ENCODE measurements at places on chromosomes 13 and 19.

- no peak for DNase-seq
These were observed 11.5 kb upstream of the KANK2 start for GRCh38 chr19:11208561-11209471.

DNA sequence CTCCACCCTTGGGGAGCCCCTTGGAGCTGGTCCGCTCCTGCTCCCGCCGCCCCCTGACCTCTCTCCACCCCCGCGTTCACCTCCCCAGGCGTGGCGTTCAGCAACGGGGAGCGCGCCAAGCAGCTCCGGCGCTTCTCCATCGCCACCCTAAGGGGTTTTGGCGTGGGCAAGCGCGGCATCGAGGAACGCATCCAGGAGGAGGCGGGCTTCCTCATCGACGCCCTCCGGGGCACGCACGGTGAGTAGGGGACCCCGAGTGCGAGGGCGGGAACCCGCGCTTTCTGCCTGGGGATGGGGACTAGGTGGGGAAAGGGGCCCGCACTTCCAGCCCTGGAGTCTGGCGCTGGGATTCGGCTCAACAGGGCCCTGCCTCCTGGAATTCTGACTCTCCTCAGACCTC lies 1.7 kb downstream of the CYP2A13 start:
- DNase-seq = no peak

- no peak for DNase-seq
These were observed 8.3 kb upstream of the NBEA start for GRCh38 chr13:34933786-34934185.

GRCh38 chr19:40139533-40140287 lies 49.0 kb upstream of the ZNF780A start:
- no peak for DNase-seq

- DNase-seq = no peak
These were observed 607 bp downstream of the PLEKHJ1 start for GRCh38 chr19:2235381-2236063.

- DNase-seq = no peak
These were observed 18.1 kb upstream of the CELF5 start for GRCh38 chr19:3206216-3206953.

DNA sequence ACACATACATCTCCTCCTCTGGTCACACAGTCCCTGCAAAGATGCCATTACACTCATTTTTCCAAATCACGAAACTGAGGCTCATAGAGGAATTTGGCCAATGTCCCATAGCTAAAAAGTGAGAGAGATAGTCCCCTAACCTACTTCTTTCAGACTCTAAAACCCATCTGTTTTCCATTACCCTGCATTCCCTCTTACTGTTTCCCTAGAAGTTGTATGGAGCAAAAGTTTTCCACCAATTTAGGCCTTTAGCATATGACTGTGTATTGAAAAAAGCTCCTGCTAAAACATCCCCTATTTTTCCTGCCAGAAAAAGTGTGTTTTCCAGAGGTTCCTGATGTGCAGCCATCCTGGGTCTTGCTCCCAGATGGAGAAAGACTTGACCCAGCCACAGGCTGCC lies 16.3 kb downstream of the SERP2 start:
- no peak for DNase-seq

DNA sequence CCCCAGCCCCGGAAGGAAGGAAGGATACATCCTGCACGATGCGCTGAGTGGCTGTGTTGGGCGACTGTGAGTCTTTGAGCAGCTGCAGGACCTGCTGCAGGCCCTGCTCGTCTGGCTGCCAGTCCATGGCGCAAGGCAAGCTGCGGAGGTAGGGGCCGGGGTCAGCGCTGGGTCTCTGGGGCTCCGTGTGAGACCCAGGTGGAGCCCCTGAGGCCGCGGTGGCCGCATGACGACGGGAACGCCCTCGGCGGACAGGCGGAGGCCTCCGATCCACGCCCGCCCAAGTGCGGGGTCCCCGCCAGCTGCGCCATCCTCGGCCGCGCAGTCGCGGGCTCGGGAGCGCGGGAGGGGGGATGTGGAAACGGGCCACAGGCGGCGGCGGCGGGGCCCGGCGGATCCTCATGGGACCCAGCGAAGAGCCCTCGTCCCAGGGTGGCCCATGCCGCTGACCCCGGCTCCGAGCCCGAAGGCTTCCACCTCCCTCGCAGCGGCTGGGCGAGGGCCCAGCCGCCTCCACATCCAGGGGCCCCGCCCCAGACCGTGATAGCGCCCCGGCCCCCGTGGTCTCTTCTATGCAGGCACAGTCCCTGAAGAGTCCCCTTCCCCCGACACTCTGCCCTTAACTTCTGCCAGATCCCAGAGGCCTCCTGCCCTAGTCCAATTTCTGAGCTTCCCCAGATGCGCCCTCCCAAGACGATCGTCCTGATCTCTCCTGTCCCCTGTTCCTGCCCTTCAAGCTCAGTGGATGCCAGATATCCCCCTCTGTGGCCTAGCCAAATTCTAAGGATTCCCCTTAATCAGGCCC lies 2.7 kb downstream of the TNPO2 start:
- no peak for DNase-seq

DNA sequence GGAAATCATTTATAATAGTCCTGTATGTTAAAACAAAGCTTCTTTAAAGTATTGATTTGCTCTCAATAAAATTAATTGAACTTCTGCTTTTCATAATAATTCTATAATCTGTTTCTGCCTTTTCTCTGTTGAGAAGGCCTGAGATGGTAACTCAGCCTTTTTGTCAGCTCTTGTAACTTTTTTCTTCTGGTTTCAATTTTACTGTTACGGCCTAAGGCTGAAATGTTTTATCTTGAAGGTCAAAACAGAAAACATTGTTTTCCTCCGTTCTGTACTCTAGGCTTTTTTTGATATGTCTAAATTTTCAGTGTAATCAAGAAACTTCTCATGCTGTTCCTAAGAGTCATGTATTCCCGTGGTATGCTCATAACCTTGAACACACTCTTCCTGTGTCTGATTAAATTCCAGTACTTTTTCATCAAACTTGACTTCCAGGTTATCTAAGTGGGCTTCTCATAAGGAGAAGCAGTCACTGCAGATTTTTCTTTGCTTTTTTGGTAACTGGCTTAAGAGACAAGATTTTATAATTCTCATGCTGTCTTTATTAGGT lies 7.6 kb upstream of the NAXD start:
- no peak for DNase-seq

- no peak for DNase-seq
These were observed 221.9 kb upstream of the PCDH17 start for GRCh38 chr13:57409656-57410055.

- no peak for DNase-seq
These were observed 27.9 kb downstream of the PLEKHJ1 start for GRCh38 chr19:2207991-2208860.

GRCh38 chr19:48118131-48118517 lies 7.5 kb upstream of the PLA2G4C start:
- no peak for DNase-seq

DNA sequence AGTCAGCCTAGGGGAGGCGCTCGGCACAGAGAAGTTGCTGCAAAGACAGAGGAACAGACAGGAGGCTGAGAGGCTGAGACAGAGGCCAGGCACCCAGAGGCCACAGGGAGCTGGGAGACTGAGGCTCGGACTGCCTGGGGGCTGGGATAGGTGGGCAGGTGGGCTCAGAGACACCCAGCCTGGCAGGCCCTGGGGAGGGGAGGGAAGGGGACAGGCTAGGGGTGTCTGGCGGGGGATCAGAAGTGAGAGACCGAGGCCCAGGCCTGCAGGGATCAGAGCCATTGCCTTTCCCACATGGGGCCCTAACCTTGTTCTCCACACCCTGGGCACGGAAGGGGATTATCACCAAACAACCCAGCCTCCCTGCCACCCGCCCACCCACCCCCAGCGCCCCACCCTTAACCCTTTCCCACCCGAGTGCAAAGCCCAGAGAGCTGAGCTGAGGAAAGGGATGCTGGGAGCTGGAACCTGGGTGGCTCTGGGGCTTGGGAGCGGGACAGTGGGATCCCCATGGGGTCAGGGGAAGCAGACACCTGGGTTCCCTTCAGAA lies 1.3 kb downstream of the NTN5 start:
- no peak for DNase-seq

DNA sequence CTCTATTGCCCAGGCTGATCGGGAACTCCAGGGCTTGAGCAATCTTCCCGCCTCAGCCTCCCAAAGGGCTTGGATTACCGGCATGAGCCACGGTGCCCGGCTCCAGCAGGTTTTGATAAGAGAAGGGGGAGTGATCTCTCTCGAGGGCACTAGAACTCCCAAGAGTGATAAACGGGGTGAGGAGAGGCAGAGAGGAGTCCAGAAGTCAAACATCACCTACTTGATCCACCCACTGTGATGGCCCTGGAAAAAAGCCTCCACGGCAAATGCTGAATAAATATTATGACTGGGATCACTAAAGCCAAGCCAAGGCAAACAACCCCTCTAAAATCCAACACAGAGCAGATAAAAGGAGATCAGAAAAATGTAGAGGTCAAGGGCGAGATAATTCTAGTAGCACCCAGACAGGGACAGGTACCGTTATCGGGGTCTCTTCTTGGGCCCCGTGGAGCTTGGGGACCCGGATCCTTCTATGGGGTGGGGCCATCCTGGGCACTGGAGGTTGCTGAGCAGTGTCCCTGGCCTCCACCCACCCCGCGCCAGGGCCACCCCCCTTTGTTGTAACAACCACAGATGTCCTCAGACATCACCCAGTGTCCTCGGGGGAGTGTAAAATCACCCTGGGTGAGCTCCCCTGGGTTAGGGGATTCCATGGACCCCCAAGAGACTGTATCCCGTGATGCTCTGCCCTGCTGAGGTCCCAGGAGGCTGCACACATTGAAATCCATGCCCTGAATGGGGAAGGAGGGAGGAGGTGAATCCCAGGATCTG lies 3.7 kb upstream of the CREB3L3 start:
- no peak for DNase-seq

DNA sequence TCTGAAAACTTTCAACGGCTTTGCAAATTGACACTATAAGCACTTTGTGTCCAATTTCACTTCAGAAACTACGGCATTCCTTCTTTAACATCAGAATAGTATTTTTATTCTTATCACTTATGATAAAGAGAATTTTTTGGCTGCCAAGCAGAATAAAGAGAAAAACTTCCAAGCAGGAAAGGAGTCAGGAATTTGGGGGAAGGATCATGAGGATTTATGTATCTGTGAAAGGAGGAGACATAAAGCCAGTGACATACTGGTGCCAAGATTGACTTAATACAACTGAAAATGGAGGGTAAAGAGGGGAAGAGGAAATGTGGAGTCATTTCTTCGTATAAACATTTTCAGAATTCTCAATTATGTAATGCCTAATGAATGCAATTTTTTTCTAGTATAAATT lies 94.7 kb downstream of the RBM26 start:
- DNase-seq = no peak

DNA sequence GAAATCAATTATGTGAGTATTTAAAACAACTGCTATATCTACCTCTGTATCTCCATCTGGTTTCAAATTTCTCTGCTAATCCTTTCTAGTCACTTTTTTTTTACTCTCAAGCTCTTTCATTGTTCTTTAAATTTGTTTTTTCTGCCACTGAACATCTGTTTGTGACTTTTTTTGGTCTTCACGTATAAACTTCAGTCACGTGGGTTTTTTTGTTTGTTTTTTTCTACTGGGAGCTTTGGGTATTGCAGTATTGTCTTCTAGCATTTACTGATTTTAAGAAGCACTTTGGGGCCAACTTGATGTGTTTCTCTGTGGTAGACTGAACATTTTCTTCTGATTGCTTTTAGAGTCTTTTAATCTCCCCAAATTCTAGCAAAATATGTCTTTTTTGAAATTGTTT lies 262.6 kb upstream of the RXFP2 start:
- no peak for DNase-seq

DNA sequence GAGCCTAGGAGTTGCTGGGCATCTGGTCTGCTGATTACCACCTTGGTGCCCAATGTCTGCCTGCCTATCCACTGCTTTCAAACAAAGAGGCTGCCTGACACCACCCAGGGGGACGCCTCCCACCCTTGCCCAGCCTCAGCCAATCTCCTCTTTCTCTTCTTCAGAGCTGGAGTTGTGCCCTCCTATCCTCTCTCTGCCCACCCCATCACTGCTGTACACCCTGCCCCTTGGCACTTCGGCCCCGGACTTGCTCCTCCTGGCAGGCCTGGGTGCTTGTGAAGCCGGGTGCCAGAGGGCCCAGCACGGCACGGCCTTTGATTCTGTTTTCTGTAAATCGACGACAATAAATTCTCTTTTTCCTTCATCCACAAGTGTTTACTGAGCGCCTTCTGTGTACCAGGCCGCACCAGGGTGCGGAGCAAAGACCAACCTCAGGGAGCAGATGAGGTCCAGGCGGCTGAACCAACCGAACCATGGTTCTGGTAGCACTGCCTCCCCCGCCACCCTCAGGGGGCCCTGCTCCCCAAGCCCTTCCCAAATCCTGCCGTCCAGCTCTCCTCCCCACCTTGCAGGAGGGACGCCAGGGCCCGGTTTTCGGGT lies 5.0 kb downstream of the RNF225 start:
- no peak for DNase-seq

DNA sequence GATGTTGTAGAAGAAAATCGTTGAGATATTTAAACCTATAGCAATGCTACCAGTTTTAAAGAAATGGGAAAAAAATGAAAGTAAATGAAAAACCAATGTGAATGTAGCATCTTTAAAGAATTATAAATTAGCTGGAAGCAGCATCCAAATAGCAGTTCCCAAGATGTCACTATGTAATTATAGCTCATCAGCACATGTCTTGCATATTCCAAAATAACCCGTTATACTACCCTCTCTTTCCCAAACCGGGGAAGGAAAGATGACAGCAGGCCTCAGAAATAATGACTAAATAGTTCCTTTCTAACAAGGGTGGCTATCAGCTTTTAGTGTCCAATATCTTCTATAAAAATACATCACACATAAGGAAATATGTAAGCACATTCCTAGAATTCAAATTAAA lies 140.5 kb downstream of the FGF14 start:
- no peak for DNase-seq

GRCh38 chr13:92444244-92444643 lies 782.4 kb upstream of the GPC6 start:
- DNase-seq = no peak

DNA sequence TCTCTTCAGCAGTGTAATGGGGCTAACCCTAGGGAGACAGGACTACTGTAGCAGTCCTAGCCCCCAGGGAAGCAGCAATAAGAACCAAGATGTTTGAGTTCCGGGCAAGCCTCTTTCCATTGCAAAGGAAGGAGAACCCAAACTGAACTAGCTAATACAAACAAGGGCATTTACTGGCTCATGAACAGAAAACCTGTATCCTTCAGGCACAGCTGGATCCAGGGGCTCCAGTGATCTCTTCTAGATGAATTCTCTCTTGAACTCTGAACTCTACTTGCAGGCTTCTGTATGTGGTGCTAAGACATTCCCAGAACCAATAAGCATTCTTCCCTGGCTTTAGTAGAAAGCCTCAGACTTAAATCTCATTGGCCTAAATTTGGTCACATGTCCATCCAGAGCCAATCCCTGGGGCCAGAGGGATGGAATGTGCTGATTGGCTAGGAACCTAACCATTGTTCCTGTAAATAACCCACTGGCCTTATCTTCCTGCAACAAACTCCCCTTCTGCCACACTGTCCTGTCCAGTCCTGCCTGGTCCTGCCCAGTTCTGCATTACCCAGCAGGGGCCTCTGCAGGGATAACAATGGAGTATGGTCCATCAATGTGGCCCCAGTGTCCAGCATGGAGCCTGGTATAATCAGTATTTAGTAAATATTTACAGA lies 3.9 kb upstream of the PODNL1 start:
- no peak for DNase-seq

GRCh38 chr13:43159026-43159461 lies 135.7 kb downstream of the DNAJC15 start:
- DNase-seq = no peak
